SHP77 treated with DMSO at 0.1 percent for 48 hours (cell line): ENCODE measurements at places on chromosomes 7 and 10.

- no peak for DNase-seq
Observed at GRCh38 chr7:116588225-116588624, 63.4 kb downstream of the CAV1 start.

DNA sequence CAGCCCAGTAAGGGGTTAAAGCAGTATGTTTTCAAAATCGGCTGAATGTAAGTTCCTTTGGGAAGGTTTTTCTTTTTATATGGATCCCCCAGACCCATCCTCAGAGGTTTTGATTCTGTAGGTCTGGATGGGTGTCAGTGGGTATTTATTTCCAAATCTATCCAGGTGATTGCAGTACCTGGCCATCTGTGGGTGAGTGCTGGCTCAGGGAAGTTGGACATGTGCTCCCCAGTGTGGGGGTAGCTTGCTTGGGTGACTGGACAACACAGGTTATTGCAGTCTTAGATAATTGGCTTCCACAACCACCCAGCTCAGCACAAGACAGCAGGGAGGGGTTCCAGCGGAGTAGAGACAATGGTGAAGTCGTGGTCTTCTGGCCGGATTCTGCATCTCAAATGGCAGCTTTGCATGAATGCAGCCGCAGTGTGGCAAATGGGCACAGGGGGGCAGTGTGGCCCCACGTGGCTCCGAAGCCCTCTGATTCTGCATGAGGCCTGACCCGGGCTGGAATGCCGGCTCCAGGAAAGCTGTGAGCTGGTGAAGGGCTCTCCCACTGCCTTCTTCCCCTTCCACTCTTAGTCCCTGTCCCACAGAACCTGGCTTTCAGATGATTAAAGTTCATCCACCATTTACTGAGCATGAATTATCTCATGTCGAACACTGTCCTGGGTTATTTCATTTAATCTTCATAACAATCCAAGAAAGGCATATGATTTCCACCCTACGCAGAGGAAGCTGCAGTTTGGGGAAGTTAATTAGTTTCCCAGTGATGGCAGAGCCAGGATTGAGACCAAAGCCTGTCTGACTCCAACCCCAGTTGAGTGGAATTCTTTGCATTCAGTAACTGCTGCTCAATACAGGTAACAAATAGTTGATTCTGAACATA lies 64.5 kb upstream of the SYPL1 start:
- DNase-seq, result peak; percentile 62

- peak; percentile 14 for DNase-seq
Observed at GRCh38 chr10:34491678-34492077, 323.4 kb downstream of the PARD3 start.

GRCh38 chr10:8637640-8638039 lies 583.2 kb downstream of the GATA3 start:
- no peak for DNase-seq

DNA sequence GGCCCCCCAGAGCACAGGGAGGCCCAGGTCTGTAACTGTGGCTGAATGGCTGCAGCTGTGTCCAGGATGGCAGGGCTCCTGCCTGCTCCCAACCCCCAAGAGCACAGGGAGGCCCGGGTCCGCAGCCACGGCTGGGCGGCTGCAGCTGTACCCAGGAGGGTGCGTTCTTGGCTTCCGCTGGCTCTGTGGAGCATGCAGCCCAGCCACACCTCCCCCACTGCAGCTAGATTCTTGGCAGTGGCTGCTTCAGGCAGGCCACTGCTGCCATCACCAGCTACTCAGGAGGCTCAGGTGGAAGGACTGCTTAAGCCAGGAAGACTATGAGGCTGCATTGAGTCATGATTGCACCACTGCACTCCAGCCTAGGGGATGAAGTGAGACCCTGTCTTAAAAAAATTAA lies 27.9 kb downstream of the C7orf25 start:
- peak; percentile 76 for DNase-seq

DNA sequence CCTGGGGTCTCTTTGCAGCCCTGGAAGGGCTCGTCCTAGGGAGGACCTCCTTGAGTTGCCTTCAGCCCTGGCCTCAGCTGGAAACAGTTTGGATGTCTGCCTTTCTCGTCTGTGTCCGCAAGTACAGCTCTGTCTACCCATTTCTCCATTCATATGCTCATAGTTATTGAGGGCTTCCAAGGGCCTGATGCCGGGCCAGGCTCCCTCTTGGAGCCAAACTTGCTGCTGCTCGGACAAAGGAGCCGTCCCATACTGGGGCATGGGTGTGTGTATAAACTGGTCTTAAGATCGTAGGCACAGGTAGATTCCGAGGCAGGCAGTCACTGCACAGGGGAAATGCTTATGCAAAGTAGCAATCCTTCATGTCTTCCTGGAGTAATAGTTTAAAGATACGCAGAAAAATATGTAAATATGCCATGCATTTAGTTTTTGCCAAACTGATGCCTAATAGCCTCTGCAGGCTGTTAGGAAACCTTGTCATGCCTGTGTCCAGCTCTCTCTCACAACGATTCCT lies 117.0 kb upstream of the BTBD16 start:
- no peak for DNase-seq

DNA sequence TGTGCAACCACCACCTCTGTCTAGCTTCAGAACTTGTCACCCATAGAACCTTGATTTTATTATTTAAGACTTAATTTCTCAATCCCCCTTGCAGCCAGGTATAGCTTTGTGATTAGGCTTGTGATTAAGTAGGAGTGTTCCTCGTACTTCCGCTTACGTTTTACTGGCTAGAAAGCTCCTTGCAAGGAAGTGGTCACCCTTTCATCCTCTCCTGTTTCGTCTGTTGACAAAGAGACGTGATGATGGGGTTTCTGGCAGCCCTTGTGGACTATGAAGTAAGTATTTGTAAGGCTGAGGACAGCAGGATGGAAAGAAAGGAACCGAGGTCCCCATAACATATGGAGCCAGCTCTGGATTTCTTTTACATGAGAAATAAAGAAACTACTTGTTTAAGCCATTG lies 86.5 kb upstream of the KDM7A start:
- no peak for DNase-seq

DNA sequence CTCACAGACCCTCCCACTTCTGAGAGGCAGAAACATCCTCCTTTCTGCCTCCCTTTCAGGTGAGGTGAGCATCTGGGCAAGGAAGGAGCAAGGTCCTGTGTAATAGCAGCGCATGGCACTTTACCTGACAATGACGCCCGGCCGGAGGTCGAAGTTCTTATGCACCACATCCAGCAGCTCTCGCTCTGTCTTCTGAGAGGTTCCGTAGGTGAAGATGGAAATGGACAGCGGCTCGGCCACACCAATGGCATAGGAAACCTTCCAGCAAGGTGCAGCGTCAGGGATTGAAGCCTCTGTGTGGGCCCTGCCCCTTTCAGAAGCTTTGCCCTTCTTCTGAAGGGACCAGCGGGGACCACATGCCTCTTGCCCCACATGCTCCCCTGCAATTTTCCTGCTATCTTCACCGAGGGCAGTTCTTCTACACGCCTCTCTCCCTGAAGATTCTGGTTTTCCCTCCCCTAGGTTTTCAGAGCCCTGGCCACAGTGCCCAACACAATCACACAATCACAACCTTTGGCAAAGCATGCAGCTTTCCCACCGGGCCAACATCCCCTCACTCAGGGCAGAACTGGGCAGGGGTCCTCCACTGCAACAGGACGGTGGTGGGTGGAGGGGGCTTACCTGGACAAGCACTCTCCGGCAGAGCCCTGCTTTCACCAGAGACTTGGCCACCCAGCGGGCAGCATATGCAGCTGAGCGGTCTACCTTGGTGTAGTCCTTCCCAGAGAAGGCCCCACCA lies 14.9 kb downstream of the MAT1A start:
- no peak for DNase-seq

GRCh38 chr7:47266131-47266706 lies 315.7 kb downstream of the TNS3 start:
- peak; percentile 44 for DNase-seq
